ENCODE measurements at places on chromosomes 4 and X.

DNA sequence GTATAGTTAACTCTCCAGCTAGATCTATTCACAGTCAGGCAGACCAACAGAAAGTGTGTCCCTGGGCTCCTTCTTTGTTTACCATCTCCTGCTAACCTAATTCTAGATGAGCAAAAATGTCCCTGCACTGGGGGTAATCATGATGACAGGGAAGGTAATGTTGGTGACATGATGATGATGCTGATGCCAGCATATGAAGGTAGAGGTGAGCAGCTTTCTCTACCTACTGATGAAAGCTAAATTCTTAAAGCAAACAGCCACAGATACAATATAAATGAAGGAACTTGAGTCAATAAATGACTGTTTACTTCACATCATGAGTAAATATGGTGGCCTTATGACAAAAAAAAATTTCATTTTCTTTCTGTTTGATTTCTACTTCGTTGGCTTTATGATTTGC lies 78.5 kb downstream of the NKX6-1 start:
- DNase-seq = no peak

GRCh38 chrX:110430293-110431076 lies 71.8 kb downstream of the RTL9 start:
- DNase-seq = no peak

DNA sequence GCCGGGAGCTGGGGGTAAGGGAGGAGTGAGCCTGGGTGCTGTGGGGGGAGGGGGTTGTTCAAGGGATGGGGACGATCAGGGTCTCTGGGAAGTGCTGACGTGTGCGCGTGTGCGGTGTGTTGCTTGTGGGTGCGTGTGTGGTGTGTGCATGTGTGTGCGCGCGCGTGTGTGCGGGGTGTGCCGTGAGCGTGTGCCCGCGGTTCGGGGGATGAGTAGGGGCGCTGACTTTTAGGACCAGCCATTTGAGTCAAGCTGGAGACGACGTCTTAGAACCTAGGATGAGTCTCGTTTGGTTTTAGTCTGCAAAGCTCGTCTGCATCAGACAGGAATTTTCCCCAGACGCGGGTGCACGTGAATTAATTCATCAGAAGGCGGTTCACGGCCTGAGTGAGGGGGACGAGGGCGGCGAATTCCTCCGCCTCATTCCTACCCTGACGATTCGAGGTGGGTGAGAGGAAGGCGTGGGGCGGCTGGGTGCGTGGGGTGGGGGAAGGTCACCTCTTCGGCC lies 950 bp upstream of the TMEM271 start:
- no peak for DNase-seq

GRCh38 chr4:122787940-122788339 lies 38.7 kb upstream of the FGF2 start:
- no peak for DNase-seq

GRCh38 chr4:173506597-173507211 lies 23.3 kb downstream of the HAND2 start:
- no peak for DNase-seq

DNA sequence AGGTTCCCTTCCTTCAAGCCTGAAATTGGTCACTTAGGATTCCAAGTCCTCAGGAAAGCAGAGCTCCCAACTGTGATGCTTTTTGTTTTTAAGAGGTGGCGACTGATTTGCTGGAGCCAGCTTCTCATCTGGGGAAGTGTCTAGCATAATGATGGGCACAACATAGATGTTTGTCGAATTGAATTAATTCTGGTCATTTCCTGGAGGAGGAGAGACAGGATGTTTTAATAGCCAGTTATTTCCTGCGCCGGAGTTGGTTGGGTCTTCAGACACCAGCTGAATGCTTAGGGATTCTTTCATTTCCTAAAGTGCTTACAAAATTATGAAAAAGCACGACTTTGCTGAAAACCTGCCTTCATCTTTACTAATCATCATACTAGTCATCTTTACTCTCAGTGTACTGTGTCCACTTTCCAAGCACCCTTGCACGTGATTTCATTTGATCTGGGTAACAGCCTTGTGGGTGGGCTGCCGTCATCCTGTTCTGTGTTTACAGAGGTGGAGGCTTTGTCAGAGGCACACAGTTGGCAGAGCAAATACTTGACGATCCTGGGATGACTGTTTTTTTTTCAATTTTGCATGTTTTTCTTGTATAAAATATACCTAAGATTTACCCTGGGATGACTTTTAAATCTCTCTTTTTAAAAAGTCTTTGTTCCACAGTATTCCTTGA lies 49.5 kb downstream of the RGS12 start:
- peak; percentile 4 for DNase-seq

- DNase-seq = no peak
Observed at GRCh38 chr4:27040356-27040755, 179.7 kb downstream of the STIM2 start.

- DNase-seq = no peak
Observed at GRCh38 chr4:142719854-142720541, 126.1 kb downstream of the INPP4B start.

GRCh38 chr4:105712766-105713165 lies 4.2 kb downstream of the GSTCD start:
- DNase-seq = no peak

DNA sequence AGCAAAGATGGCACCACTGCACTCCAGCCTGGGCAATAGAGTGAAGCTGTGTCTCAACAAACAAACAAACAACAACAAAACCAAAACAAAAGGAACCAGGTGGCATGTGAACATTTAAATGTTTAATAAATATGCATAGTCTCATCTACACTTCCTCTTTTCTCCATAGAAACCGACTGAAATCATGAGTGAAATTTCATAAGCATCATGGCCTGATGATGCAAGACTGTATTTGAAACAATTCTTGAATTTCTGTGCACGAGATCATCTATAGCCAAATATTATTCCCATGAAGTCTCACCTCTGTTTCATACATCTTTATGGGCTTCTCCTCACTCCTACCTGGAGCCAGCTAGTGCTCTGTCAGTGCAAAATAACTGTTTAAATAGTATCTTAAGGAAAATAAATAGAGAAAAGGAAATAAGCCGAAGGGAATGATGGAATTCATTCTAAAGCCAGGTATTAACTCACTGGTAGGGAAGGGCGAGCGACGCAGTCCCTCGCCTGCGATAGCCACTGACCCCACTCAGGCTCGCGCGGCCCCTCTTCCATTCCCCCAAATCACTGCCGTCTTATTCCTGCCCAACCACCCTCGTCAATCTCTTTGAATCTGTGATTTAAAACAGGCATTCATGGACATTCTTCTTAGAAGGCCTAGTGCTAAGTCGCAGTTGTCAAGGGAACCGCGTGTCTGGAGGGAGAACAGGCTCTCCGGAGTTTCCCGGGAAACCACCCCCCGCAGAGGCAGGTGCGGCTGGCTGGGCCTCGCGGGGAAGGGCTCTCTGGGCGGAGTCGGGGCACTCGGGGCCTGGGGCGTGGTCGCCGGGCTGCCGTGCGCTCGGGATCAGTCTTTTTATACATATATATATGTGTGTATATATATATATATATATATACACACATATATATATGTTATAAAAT lies 52.4 kb upstream of the TRIM2 start:
- DNase-seq = peak; percentile 34

- DNase-seq = no peak
Observed at GRCh38 chr4:1321946-1322650, 24.9 kb upstream of the UVSSA start.

DNA sequence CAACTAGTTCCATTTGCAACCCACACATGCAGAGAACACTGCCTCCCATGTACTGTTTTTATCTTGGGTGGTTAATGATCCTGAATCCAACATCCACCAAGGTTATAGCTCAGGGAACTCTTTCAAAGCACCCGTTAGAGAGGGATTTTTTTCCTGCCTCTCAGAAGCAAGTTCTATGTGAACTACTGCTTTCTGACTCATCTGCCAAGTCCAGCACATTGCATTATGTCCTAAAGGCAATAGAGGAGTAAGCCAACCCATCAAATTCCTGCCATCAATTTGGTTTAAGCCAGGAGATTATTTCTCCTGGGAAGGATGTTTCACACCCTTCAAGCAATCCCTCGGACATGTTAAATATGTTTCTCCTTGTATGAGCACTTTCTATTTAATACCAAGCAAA lies 334.5 kb downstream of the GASK1B start:
- DNase-seq = no peak

DNA sequence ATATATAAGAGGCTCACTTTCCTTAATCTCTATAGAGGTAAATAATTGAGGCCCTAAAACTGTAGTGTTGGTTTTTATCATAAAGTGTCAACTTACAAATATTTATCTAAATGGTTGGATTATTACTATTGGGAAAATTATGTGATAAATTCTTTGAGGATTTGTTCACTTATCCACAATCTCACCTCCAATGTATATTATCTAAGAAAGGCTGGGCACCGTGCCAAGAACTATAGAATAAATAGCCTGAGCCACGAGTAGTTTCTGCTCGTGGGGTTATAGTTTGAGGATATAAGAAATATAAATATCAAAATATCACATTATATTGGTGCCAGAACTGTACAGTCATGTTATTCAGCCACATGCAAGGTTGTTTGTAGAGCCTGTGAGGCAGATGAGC lies 177.9 kb downstream of the VEGFC start:
- DNase-seq = no peak

- DNase-seq = peak; percentile 6
Observed at GRCh38 chrX:39815631-39816030, 282.1 kb downstream of the BCOR start.

GRCh38 chr4:185592845-185593488 lies 57.7 kb upstream of the PDLIM3 start:
- no peak for DNase-seq

DNA sequence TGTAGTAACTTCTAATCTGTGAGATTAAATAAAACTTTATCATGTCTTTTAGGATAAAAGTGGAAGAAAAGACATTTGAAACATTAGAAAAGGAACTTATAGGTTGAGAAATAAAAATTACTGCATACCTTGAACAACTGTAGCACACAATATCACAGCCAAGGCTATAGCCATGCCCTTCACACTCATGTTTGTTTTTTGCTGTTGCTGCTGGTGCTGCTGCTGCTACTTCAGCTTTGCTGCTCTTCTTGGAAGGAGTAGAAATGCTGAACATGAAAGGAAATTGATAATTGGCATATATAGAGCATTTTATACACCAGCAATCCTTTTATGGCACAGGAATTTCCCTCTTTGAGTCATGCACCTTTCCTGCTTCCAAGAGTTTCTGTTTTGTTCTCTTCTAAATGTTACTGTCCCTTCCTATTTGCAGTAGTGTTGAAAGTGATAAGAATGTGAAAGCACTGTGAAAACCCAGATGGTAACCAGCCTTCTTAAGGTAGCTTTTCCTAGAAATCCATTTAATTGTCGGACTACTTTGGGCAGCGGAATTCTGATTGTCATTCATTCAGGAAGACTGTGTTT lies at the start of gene CXCL11:
CXCL11 (minus strand) TSS at position 272 of the 582 bp plus-strand sequence; CDS start at position 189, 83 bp downstream.
- DNase-seq = no peak

- DNase-seq = no peak
Observed at GRCh38 chr4:109921384-109921808, 8.7 kb downstream of the EGF start.

GRCh38 chr4:74189331-74190043 lies 31.6 kb downstream of the MTHFD2L start:
- DNase-seq = no peak

- no peak for DNase-seq
Observed at GRCh38 chrX:85993539-85994197, 53.7 kb downstream of the CHM start.

DNA sequence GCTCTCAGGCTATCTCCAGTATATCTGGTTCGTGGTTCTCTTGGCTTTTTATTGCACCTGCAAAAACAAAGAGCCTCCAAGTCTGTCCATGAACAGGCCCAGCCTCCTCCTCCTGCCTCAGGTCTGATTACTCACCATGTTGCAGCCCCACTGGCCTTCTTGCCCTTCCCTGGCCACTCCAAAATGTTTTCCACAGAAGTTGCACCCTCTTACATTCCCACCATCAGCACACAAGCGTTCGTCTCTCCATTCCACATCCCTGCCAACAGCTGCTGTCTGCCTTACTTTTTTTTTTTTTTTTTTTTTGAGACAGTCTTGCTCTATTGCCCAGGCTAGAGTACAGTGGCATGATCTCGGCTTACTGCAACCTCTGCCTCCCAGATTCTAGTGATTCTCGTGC lies 86.7 kb downstream of the RFC1 start:
- DNase-seq = no peak

DNA sequence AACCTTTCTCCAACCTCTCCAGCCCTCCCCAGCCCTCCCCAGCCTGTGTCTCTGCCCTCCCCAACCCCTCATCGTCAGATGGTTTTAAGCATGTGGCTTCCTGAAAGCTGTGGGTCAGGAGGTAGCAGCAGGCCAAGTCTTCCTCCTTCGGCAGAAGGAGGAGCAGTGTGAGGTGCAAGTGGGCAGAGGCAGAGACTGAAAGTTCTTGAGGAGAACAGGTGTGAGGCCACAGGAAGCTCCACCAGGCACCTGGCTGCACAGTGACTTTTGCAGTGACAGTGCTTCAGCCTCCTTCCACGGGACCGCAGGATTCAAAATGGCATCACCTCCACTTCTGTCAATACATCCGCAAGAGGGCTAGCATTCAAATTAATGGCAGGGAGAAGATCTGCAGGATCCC lies 203.9 kb upstream of the LEF1 start:
- DNase-seq = no peak

- DNase-seq = no peak
Observed at GRCh38 chrX:48752498-48752897, 9.0 kb upstream of the GLOD5 start.

GRCh38 chrX:115452251-115452650 lies 108.7 kb upstream of the PLS3 start:
- no peak for DNase-seq

- DNase-seq = no peak
Observed at GRCh38 chr4:14917298-14917633, 85.0 kb upstream of the CPEB2 start.

DNA sequence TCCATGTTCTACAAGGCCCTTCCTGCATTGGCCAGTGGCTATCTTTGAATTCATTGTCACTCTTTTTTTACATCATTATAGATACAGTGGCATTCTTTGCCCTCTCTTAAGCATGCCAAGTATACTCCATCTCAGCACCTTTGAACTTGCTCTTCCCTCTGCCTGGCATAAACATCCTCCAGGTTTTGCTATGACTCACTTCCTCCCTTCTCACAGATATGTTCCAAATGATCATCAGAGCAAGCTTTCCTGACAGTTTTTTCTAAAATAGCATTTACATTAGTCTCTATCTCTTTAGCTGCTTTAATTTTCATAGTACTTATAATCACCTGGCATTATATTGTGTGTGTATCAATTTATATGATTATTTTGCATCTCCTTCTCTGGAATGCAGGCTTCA lies 553.3 kb upstream of the MAGEB2 start:
- DNase-seq = no peak

GRCh38 chrX:15194146-15194545 lies 75.7 kb downstream of the ASB9 start:
- no peak for DNase-seq

- DNase-seq = no peak
Observed at GRCh38 chr4:149951152-149951900, 126.9 kb upstream of the DCLK2 start.

Data from stimulated activated CD8-positive, alpha-beta memory T cell treated with anti-CD3 and anti-CD28 coated beads, Interleukin-15, amount 100 ng/mL, for 48 hours (primary cell).